ENCODE measurements at places on chromosomes 4 and X. TPM values are rescaled to one million over a fixed set of nuclear protein-coding genes. Genes with fewer than 3 reads are reported as not detected.

DNA sequence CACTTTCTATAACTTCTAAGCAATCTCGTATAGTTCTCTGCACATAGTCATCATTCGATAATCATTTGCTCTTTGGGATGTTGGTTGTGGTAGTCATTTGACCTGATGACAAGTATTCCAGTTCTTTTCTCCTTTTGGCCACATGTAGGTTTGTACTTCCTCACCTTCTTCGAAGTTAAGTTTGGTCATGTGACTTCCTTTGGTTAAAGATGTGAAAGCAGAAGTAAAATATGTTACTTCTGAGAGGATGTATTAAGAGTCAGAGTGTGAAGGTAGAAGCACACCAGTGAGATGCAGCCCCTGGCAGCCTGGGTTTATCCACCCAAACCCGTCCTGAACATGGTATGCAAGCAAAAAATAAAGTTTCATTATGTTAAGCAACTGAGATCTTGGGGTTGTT is 48.9 kb upstream of the ZNF518B start:
- no peak overlapping the region for H3K27ac ChIP-seq
- no peak for DNase-seq
- no peaks in the 10 kb centered on the region for H3K4me1 ChIP-seq
- no peak overlapping the region for H3K4me3 ChIP-seq

- no peak for DNase-seq
- no peaks in the 10 kb centered on the region for H3K36me3 ChIP-seq
- no peaks in the 10 kb centered on the region for H3K27me3 ChIP-seq
Observed at GRCh38 chrX:40622479-40623138, 619 bp upstream of the MPC1L start.

The NPY5R gene
- total RNA-seq, result 0.29 TPM

- no peaks in the 10 kb centered on the region for H3K27me3 ChIP-seq
- H3K4me3 ChIP-seq, result no peak overlapping the region
- no peak for DNase-seq
- no peak overlapping the region for H3K27ac ChIP-seq
- H3K4me1 ChIP-seq, result no peaks in the 10 kb centered on the region
Observed at GRCh38 chr4:123186731-123187130, 209.9 kb upstream of the SPRY1 start.

GRCh38 chr4:173714456-173714855 is 184.4 kb upstream of the HAND2 start:
- DNase-seq, result no peak
- no peaks in the 10 kb centered on the region for H3K36me3 ChIP-seq
- H3K27ac ChIP-seq, result no peak overlapping the region
- no peaks in the 10 kb centered on the region for H3K4me1 ChIP-seq

GRCh38 chr4:11765849-11766453 is 337.3 kb upstream of the HS3ST1 start:
- no peak overlapping the region for H3K27ac ChIP-seq
- H3K4me3 ChIP-seq, result no peak overlapping the region
- no peaks in the 10 kb centered on the region for H3K4me1 ChIP-seq
- H3K36me3 ChIP-seq, result no peaks in the 10 kb centered on the region

GRCh38 chr4:95204873-95205272 is 343.9 kb downstream of the UNC5C start:
- DNase-seq, result no peak
- H3K4me1 ChIP-seq, result no peaks in the 10 kb centered on the region

- DNase-seq, result no peak
- no peaks in the 10 kb centered on the region for H3K36me3 ChIP-seq
- peaks cover 37% of the 10 kb centered on the region for H3K27me3 ChIP-seq
- H3K4me1 ChIP-seq, result no peaks in the 10 kb centered on the region
- H3K27ac ChIP-seq, result no peak overlapping the region
Observed at GRCh38 chrX:1147611-1148515, 64.6 kb downstream of the CRLF2 start.
